Choroid plexus epithelial cell (primary cell): ENCODE measurements at places on chromosomes 13 and 19.

DNA sequence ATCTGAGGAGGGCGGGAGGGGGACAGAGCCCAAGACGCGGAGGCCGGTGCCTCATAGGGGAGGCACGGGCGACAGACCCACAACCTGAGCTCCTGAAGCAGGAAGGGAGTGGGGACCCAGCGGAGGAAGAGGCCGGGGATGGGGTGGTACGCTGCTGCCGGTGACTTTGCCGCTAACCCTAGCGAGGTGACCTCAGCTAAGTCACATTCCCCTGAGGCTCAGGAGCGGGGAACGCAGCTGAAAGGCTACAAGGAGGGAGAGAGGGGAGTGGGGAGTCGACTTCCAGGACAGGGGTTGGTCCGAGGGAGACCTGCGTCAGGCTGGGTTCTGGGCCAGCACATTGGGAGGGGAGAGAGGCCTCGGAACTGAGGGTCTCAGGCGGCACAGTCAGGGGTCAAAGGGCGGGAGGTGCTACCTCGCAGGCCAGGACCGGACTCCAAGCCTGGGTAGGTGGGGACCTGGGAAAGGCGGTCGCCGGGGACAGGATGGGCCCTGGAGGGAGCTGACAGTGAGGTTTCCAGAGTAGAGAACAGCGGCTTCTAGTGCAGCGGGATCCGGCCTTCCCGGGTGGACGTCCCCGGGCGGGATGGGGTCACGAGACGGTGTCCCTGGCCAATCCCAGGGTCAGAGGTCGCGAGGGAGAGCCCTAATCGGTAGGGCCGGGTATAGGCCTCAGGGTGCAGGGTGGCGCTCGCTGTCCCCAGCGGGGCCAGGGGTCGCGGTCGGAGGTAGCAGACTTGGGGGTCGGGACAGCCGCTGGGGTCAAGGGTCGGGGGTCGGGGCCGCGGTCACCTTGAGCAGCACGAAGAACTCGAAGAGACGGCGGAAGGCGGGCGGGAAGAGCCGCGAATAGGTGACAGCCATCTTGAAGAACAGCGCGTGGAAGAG is 699 bp downstream of the TMEM259 start:
- DNase-seq, result no peak

DNA sequence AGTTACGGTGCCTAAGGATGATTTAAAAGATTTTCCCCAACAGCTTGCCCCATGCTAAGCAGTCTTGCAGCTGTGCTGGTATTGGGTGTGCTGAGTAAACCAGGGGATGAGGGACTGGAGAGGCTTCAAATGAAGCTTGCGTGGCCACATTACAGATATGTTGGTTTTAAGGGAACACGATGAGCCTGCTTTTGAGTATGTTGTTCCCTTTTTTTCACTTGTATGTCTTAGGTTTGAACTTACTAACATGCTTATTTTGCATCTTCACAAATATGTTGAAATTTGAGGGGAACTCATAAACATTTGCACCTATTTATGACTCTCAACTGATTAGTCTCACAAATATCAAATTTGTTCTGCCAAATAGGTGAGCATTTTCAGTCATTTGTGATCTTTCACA is 2.0 kb upstream of the IL17D start:
- DNase-seq, result no peak

DNA sequence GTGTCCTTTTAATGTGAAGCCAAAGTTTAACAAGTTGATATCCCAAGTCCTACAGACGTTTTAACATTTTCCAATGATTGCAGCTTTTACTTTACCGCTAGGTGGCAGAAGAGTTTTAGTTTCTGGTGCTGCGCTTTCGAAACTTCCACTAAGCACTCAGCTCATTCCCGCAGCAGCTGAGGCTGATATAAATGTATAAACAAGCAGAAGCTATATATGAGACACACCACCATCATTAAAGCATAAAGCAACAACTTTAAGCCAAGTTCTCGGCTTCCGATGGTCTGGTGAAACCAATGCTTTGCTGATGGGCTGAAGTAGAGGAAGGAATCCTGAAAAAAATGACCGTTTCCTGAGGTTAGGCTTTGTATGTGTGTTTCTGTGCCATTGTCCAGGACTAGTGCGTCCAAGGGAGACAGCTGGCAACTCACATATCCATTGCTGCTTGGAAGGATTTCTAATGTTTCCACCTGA is 753.9 kb downstream of the OLFM4 start:
- peak; percentile 57 for DNase-seq

GRCh38 chr13:97018029-97018819 is 23.9 kb upstream of the OXGR1 start:
- DNase-seq, result peak; percentile 83

- peak; percentile 77 for DNase-seq
These were observed 16.8 kb downstream of the SPC24 start for GRCh38 chr19:11138601-11139300.

GRCh38 chr13:98820744-98821371 is 68.4 kb upstream of the SLC15A1 start:
- DNase-seq, result no peak

- DNase-seq, result no peak
These were observed 8.1 kb upstream of the SDHAF1 start for GRCh38 chr19:35986664-35987570.

DNA sequence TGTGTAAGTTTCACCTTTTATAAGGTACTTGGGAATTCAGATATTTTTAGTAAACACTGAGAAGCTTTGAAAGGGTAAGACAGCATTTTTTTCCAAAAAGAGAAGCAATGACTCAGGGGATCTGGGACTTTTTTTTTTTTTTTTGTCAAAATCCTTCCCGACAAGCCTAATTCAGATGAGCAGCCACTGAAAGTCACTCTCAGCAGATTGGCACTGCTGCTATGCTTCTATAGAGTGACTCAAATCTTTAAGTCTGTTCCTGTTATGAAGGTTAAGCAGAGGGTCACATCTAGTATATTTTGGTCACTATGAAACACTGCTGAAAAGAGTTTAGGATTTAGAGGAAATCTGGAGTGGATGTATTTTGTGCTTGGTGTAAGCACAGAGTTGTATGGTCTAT is 571.1 kb downstream of the MYO16 start:
- no peak for DNase-seq

GRCh38 chr19:51549533-51550324 is 18.3 kb upstream of the SIGLEC6 start:
- no peak for DNase-seq

- DNase-seq, result no peak
These were observed 50.7 kb upstream of the FRY start for GRCh38 chr13:31980830-31981229.

DNA sequence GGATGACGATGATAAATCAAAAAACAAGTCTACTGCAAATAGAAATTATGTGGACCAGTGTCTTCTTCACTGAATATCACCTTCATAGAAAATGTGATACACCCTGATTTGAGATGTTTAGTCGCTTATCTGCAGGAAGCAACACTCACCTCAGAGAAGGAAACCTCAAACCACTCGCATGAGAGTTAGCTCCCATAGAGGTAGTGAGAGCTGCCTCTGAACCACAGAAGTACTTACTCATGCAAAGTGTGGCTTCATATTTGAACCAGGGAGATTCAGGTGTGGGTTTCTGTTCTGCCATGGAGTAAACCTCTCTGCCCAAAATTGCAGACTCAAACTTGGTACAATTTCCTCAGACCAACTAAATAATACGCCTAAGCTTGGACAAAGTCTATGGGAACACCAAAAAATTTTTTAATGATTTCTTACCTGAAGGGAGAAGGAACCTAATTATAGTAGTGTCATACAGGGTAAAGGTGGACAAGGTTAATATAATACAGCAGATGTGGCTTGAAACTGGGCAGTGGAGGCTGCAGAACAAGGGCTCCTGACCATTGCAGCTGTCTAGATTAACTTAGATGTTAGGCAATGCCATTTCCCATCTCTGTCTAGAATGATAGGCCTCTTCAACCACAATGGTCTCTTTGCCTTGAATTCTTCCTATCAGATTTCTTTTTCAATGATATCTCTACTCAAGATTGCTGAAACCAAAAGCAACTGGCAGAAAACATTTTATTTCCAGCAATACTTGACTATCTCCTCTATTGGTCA is 29.6 kb upstream of the RCBTB2 start:
- DNase-seq, result no peak

GRCh38 chr19:10516064-10516385 is 1.2 kb downstream of the S1PR5 start:
- DNase-seq, result no peak

GRCh38 chr13:100540621-100541020 is 48.0 kb downstream of the GGACT start:
- peak; percentile 74 for DNase-seq

GRCh38 chr19:44943801-44944249 is 1.8 kb downstream of the APOC4 start:
- no peak for DNase-seq

- peak; percentile 95 for DNase-seq
These were observed 237.4 kb downstream of the RGCC start for GRCh38 chr13:41694545-41695301.

- DNase-seq, result no peak
These were observed 54.6 kb upstream of the MYO16 start for GRCh38 chr13:108574856-108575255.

GRCh38 chr13:48319531-48320398 is 16.2 kb downstream of the RB1 start:
- no peak for DNase-seq

DNA sequence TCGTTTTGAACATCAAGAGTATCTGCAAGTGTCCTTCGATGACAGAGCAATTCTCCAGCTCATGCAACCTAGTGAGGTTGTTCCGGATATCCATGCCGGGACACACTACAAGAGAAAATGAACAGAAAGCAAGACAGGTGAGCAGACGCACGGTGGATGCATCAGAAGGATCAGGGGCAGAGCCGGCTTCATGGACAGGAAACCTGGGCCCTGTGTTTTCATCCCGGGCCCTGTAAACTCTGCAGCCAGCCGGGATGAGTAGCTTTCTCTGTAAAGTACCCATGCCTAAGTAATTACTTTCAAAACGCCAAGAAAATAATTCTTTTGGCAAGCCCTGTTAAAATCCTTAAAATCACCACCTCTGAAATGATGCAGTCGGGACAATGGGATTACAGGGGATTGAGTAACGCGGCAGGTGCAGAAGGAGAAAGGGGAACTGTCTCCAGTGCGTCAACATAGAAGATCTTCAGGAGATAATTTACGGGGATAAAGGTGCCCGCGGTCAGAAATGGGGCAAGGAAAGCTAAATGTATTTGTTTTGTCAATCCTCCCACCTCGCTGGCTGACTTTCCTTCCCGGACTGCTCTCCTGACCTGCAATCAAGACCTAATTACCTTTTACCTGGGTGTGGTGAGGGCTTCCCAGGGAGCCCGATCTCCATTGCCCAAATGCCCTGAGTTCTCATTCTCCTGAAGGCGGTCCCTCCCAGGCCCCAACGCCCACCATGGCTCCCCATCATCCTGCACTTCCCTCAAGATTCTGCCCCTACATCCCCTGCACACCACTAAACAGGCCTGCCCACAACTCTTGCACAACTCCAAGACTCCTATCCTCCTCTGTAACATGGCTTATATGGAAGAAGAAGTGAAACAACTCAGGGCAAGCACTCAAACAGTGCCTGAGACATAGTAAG is 26.2 kb downstream of the INSR start:
- DNase-seq, result no peak

DNA sequence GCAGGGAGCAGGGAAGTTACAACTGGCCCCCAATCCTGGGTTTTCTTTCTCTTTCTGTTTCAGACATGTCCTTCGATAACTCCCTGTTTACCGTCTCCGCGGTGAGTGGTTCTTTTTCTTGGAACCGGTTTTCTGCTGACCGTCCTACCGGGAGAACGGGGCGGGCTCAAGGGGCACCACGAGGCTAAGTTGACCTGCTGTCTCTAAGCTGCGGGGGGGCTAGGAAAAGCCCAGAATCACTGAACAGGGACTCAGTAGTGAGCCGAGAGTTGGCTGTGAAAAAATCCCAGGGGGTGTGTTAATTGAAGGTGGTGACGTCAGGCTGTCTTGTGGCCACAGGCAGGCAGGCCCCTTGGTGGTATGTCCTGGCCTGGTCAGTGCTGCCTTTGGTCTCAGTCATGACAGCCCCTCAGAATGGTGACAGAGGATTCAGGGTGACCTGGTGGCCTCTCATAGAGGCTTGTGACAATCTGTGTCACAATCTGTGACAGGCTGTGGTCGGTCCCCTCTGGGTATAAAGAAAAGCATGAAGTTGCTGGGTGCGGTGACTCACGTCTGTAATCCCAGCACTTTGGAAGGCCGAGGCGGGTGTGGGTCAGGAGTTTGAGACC is 8.1 kb upstream of the CARM1 start:
- peak; percentile 84 for DNase-seq

DNA sequence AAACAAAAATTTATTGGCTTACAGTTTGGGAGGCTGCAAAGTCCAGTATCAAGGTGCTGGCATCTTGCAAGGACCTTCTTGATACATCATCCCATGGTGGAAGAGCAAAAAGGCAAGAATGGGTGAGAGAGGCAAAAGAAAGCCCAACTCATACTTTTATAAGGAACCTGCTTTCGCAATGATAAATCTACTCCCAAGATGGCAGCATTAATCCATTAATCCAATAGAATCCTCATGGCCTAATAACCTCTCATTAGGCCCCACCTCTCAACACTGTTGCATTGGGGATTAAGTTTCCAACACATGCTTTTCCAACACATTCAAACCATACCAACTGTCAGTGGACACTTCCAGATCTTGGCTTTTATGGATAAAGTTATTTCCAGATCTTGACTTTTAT is 48.7 kb upstream of the ZNF507 start:
- peak; percentile 4 for DNase-seq

DNA sequence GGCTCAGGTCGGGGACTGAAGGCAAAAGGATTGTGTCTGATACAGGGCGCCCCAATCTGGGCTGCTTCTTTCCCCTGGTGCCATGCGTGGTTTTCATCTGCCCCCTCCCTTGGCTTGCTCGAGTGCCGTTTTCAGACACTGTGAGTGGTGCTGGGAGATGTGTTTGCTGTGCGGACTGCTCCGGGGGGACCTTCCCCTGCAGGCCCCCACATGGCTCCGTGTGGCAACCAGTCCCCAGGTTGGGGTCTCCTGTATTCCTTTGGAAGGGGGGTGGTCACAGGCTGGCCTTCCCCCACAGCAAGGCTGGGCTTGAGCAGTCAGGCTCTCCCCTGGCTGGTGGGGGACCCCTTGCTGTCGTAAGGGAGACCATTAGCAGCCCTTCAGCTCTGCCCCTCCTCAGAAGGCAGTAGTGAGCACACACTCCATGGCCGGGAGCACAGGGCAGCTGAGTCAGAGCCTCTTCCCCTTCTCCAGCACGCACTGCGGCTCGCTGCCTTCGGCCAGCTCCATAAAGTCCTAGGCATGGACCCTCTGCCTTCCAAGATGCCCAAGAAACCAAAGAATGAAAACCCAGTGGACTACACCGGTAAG is 20.6 kb upstream of the QTRT1 start:
- no peak for DNase-seq

DNA sequence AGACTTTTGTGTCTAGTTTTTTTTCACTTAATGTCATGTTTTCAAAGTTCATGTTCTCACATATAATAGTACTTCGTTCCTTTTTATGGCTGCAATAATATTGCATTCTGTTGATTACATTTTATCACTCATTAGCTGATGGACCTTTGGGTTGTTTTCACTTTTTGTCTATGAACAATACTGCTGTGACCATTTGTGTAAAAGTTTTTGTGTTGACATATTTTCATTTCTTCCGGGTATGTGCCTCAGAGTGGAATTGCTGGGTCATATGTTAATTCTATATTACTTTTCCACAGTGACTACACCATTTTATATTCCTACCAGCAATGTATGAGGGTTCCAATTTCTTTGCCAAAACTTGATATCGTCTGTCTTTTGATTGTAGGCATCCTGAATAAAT is 85.8 kb upstream of the MLNR start:
- DNase-seq, result no peak
